Suprapubic skin (tissue), 4 donors: ENCODE measurements at places on chromosomes 7 and 10.

- no peaks in the 10 kb centered on the region for H3K4me1 ChIP-seq
- H3K4me3 ChIP-seq: no peak overlapping the region
- peaks cover 76% of the 10 kb centered on the region for H3K36me3 ChIP-seq
- H3K27ac ChIP-seq: no peak overlapping the region
Measured at GRCh38 chr10:119120413-119120867, 16.5 kb downstream of the DENND10 start.

GRCh38 chr10:101558671-101559595, 29.1 kb downstream of the POLL start:
- H3K36me3 ChIP-seq: peaks cover 9% of the 10 kb centered on the region
- H3K27ac ChIP-seq: no peak overlapping the region
- no peak overlapping the region for H3K4me3 ChIP-seq
- H3K27me3 ChIP-seq: peaks cover 22% of the 10 kb centered on the region
- DNase-seq: no peak

DNA sequence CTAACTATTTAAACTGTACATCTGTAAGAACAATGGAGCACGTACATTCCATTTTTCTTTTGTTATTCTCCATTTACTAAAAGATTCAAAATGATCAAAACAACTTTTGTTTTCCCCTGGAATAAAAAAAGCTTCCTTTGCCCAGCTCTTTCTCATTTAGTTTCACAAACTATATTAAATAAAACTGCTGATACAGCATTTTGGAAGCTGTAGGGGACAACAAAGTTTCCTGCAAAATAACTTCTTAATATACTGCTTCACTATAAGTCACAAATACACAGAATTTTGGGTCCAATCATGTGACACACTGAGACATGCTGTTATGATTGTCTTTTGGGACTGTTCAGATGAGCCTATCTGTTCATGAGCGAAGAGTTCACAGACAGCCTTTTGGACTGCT, 222.4 kb downstream of the ADAM12 start:
- DNase-seq: no peak
- peaks cover 3% of the 10 kb centered on the region for H3K27me3 ChIP-seq
- no peak overlapping the region for H3K4me3 ChIP-seq
- H3K36me3 ChIP-seq: no peaks in the 10 kb centered on the region
- no peaks in the 10 kb centered on the region for H3K4me1 ChIP-seq

DNA sequence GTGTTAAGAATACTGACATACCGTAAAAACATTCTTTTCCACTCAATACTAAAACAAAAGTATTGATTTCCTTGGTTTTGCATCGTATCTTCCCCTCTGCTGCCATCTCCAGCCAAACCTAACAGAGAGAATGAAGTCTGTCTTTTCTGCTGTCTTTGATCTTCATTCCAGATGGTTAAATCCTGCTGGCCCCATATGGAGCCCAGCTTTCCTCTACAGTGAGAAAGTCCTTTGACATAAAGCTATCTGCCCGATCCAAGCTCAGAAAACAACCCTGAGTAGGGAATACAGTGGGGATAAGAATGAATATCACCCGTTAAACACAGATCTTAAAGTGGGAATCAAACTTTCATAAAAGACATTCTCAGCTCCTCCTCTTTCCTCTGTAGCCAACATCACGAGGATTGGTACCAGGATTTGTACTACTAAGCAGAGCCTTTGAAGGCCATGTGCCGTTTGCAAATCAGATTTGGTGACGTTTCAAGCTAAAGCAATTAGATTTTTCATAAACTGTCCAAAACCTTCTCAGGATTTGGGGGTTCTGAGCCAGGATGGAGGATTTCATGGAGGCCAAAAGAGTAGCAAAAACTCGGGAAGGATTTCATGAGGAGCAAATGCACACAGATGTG, 30.8 kb upstream of the GPAM start:
- H3K27me3 ChIP-seq: no peaks in the 10 kb centered on the region
- no peaks in the 10 kb centered on the region for H3K36me3 ChIP-seq
- DNase-seq: no peak
- H3K4me3 ChIP-seq: no peak overlapping the region
- no peak overlapping the region for H3K27ac ChIP-seq
